ENCODE measurements at places on chromosomes 16 and 17.

DNA sequence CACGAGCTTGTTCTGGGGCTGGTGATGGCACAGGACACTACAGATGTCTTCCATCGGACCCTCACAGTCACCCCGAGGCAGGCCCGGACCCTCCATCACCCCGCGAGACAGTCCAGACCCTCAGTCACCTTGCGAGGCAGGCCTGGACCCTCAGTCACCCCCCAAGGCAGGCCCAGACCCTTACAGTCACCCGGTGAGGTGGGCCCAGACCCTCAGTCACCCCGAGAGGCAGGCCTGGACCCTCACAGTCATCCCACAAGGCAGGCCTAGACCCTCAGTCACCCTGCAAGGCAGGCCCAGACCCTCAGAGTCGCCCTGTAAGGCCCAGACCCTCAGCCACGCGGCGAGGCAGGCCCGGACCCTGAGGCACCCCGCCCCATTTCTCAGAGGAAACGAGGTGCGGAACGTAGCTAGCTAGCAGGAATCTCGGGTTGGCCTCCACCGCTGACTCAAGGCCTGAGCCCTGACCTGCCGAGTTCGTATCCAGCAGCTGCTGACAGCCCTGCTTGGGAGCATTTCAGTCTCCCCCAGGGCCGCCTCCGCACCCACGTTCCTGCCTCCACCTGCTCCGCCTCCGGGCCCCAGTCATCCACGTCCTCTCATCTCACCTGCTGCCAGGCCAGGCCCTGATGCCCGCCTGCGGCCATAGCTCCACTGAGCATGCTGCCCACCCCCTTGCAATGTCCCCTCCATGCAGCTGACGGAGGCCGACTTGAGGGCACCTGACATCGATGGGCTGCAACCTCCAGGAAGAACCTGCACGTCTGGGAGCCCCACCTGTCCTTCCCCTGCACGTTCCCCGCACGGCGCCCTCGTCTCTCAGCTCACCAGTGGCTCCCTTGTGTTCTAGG lies 28.7 kb downstream of the RPH3AL start:
- DNase-seq: peak; percentile 35

DNA sequence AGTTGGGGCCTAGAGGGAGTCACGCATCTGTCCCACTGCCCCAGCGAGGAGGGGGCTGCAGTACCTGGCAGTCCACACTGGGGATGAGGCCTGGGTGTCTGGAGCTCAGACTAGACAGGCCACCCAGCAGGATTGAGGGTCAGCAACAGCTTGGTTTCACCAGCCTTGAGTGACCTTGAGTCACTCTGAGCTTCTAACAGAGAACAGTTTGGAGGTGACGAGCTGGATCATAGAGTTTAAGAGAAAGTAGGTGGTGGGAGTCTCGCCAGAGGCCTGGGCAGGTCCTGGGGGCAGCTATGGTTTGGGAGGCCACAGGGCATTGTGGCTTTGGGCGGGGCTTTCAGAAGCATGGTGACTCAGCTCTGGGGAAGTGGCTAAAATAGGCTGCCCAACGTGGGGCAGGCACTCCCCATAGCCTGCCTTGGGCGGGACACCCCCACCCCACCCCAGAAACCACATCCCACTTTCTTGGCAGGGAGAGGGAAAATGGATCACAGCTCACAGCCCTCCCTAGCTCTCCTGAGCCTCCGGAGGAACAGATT lies 20.5 kb downstream of the CDC42EP4 start:
- DNase-seq: no peak

GRCh38 chr17:63431939-63432804 lies 13.9 kb downstream of the CYB561 start:
- no peak for DNase-seq

- DNase-seq: no peak
Measured at GRCh38 chr16:52680993-52681392, 134.1 kb upstream of the TOX3 start.

- no peak for DNase-seq
Measured at GRCh38 chr16:1277151-1277598, 21.3 kb downstream of the TPSD1 start.

- DNase-seq: no peak
Measured at GRCh38 chr17:43528988-43529814, 16.9 kb downstream of the ETV4 start.

GRCh38 chr16:89957216-89957785 lies 8.7 kb downstream of the DEF8 start:
- DNase-seq: no peak

DNA sequence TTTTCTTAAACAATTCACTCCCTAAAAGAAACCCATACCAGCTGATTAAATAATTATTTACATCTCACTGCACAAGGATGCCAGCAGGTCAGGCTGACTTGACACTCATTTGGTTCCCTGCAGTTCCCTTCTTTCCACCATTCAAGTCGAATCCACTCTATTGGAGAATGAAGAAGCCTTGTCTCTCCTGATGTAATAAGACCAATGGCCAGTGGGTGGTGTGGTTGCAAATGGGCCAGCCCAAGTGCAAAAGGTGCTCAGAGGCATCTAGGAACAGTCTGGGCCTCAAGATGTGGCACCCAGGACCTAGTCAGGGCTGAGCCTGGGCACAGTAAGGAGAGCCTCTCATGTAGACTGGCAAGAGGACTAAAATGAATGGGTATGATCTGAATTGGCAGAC lies 9.3 kb downstream of the C16orf78 start:
- DNase-seq: no peak

GRCh38 chr17:55314061-55314783 lies 49.5 kb downstream of the HLF start:
- no peak for DNase-seq

GRCh38 chr17:64025732-64026294 lies 5.4 kb upstream of the ICAM2 start:
- peak; percentile 70 for DNase-seq

- DNase-seq: no peak
Measured at GRCh38 chr17:29102741-29103181, 59.8 kb downstream of the PIPOX start.

DNA sequence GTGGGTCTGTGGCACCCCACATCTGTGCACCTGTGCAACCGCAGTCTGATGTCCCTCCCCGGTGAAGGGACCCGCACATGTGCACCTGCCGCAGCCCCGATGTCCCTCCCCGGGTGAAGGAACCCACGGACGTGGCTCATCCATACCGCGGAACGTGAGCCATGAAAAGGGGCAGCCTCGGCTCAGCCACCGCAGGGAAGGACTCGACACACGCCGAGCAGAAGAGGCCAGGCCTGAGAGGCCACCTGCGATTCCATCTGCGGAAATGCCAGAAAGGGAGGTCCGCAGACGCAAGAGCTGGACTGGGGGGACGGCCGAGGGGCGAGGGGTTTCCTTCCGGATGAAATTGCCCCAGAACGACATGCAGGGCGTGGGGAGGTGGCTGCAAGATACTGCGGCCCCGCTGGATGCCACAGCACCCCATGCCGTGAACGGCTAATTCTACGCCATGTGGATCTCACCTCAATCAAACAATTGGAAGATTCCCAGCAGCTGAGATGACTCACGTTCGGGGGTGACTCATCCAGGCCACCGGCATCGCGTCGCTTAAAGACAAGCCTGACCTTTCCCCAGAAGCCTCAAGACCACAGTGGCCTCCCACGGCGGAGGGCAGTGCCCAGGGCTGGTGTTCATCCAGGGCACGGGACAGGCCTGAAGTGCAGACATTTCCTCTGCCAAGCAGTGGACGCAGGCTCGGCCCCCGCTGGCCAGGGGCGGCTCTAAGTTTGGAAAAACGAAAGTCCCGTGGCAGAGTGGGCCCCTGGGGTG lies 21.0 kb downstream of the SOX8 start:
- no peak for DNase-seq

DNA sequence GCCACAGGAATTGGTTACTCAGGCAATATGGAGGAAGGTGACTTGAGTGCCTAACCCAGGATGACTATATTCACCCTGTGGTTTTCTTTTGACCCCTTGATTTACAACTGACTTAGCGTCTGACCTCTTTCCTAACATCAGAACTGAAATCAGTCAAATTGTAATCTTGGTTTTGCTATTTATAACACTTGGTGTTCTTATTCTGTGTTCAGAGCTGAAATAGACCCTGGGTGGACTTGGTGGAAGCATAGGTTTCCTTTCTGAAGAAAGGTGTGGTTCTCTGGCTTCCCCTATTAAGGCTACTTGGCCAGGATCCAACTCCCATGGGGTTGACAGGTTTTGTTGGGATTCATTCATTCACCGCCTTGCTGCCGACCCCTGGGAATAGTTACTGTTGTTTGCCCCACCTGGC lies 80.8 kb downstream of the CLEC16A start:
- no peak for DNase-seq

- DNase-seq: no peak
Measured at GRCh38 chr17:16463358-16464302, 28.4 kb downstream of the LRRC75A start.

DNA sequence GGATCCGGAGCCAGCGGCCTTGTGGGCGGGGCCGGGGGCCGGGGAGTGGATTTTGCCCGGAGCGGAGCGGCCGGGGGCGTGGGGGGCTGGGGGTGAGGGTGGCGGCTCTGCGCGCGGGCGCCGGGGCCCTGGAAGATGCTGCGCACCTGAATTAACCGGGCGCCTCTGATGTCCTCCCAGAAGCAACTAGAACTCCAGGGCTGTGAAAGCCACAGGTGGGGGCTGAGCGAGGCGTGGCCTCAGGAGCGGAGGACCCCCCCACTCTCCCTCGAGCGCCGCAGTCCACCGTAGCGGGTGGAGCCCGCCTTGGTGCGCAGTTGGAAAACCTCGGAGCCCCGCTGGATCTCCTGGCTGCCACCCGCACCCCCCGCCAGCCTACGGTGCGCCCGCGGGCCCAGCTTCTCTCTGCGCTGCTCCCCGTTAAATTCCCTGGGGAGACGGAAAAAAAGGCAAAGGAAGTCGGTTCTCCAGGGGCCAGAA lies 549 bp downstream of the SLC26A11 start:
- DNase-seq: no peak

- no peak for DNase-seq
Measured at GRCh38 chr16:31181102-31181830, 1.3 kb downstream of the FUS start.

GRCh38 chr17:32239456-32239855 lies 26.2 kb upstream of the RHBDL3 start:
- DNase-seq: no peak

DNA sequence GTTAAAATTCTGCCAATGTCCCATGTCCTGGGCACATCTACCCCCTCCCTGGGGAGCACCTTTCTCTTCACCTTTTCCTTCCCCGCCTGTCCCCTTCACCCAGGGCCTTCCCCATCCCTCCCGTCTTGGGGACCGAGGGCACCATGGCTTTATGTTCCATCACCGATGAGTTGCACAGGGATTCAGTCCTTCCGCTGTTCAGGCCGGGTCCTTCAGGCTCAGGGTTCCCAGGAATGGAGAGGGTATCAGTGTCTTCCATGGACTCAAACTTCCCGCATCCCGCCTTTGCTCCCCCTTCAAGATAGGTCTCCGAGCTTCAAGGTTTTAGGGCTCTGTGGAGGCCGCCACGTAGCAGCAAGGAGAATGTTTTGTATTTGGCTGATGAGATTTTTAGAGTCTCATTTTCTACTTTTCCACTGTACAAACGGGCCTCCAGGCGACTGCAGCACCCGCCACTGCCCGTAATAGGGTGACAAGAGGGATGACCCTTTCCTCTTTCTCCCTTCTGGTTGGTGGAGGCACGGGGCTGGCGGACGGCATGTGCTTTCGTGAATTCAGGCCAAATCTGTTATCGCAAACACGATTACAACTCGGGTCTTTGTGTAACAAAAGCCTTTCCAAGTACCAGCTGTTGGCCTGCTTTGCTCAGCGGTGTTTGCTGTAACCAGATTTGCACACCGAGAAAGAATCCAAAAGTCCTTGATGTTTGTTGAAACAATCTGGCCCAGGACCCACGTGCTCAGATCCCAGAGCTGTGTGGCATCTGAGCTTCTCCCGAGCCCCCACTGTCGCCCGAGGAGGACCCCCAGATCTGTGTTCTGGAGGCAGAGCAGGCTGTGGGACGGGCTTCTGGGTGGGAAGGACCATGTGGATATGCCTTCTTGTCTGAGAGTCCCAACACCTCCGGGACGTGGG lies 236.3 kb downstream of the SEC14L1 start:
- DNase-seq: no peak
